ENCODE measurements at places on chromosomes 16 and 17.

DNA sequence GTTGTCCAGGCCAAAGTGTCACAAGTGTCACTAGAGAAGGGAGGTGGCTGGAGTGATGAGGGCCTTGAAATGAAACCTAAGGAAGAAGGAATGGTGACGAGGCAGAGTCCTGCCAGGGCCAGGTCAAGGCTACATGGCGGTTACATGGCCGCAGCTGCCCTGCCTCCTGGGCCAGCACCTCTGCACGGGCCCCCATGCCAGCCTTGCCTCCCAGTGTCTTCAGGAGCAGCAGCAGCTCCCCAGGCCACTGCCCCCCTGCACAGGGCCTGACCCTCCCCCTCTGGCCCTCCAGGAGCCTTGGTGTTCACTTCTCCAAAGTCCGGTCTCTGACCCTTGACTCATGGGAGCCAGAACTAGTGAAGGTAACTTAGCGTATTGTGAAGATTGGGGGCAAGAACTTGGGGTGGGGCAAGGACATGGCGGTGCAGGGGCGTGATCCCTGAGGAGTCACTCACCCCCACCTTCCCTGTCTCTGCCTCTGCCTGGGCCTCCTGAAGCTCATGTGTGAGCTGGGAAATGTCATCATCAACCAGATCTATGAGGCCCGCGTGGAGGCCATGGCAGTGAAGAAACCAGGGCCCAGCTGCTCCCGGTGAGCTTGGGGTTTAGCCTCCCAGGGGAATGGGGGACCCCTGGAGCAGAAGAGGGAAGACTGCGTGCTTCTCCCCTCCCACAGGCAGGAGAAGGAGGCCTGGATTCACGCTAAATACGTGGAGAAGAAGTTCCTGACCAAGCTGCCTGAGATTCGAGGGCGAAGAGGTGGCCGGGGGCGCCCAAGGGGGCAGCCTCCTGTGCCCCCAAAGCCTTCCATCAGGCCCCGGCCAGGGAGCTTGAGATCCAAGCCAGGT is 4.1 kb upstream of the KCTD11 start:
- no peak for DNase-seq

DNA sequence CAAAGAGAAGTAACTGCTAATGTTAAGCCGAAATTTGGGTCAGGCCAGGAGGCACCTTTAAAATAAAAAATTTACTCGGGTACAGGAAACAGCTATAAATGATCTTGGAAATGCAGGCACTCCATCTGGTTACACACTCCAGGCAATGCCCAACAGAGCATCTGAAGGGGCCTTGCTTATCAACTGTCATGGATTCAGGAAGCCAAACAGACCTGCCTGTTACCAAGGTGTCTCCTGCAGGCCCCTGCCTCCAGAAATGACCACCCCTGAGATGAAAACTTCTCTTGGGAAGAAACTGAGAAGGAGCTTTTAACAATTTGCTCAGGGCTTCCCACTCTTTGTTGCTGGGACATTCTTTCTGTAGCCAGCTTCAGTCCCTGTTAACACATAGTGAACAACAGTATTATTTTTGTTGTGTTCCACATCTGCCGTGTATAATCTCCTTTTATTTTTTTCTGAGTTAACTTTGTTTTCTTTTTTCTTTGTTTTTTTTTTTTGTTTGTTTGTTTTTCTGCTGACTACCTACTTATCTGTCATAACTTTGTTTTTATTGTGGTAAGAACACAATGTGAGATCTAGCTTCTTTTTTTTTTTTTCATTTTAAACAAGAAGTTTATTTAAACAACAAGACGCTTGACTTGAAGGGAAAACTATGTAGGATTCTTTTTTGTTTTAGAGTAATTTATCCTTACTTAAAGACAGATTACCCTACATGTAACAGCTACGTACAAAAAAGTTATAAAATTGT is 18.7 kb upstream of the ATP5MC1 start:
- no peak for DNase-seq

DNA sequence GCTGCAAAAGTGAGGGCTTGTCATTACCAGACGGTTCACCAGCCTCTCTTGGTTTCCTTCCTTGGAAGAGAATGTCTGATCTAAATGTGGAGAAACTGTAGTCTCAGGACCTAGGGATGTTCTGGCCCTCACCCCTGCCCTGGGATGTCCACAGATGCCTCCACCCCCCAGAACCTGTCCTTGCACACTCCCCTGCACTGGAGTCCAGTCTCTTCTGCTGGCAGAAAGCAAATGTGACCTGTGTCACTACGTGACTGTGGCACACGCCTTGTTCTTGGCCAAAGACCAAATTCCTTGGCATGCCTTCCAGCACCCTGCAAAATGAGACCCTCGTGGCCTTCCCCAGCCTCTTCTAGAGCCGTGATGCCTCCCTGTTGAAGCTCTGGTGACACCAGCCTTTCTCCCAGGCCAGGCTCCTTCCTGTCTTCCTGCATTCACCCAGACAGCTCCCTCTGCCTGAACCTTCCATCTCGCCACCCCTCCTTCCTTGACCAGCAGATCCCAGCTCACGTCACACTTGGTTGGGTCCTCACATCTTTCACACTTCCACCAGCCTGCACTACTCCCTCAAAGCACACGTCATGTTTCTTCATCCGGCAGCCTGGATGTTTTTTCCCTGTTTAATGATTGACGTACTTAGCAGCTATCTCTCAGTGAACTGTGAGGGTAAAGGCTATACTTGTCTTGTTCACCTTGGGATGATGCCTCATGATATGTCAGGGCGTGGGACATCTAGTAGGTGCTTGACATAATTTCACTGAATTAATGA is 4.3 kb downstream of the ZNF768 start:
- no peak for DNase-seq

DNA sequence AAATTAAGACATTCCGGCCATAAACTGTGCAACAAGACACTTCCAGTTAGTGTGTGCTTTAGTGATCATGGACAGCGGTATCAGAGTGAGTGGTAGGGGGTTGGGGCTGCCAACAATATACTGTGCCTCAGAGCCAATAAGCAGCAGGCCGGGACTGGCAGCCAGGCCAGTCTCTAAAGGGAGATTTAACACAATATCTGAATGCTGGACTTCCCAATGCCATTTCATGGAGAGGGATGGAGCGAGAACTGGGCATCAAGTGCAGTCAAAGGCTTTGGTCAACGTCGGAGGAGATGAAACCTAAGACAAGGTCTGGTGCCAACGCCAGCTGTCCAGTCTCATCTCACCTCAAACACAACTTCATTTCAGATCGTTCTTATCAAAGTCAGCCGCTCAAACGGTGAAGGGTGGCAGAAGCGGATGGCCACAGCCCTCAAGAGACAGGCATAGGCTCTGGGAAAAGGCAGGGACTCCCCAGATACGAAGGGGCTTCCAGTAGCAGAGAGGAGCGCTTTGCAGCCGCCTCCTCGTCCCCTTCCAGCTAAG is 935 bp downstream of the USP32 start:
- DNase-seq, result peak; percentile 73

DNA sequence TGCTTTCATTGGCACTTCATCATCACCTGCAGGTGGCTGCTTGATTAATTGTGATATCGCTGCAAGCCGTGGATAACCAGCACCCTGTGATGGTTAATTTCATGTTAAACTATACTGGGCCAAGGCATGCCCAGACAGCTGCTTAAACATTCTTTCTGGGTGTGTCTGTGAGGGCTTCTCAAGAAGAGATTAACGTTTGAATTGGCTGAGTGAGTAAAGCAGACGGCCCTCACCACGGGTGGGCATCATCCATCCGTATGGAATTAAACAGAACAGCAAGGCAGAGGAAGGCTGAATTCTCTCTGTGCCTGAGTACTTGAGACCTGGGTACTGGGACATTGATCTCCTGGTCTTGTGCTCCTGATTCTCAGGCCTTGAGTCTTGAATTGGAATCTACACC is 7.1 kb upstream of the ZNF213 start:
- DNase-seq, result no peak

GRCh38 chr17:56064506-56064905 is 88.8 kb upstream of the ANKFN1 start:
- DNase-seq, result no peak

DNA sequence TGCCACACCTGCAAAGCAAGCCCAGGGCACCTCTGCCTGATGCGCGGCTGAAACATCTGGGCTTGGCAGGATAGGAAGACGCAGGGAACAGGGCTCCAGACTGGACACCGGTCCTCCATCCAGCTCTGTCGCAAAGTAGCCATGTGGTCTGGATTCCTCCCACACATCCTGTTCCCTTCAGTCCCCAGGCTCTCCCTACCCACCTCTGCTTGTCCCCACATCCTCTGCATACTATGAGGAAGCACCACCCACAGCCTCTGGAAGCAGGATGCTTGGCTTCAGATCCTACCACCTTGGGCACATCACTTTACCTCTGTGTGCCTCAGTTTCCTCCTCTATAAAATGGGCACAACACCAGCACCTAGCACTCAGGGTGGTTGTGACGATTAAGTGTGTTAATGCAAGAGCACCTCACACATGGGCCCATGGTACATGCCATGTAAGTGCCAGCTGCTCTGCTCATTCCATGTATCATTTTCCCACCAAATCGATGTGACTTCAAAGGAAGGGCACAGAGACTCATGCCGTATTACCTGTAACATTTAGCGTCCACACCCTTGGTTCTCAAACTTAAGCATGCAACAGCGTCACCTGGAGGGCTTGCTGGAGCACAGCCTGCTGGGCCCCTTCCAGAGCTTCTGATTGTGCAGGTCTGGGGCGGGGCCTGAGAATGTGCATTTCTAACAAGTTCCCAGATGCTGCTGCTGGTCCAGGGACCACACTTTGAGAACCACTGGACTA is 138.6 kb upstream of the SDK2 start:
- no peak for DNase-seq

GRCh38 chr17:12998461-12998860 is 19.4 kb downstream of the ELAC2 start:
- DNase-seq, result no peak

- DNase-seq, result no peak
Observed at GRCh38 chr17:66210208-66210574, 18.3 kb upstream of the CEP112 start.

- peak; percentile 19 for DNase-seq
Observed at GRCh38 chr17:6555331-6556120, 829 bp downstream of the PITPNM3 start.

DNA sequence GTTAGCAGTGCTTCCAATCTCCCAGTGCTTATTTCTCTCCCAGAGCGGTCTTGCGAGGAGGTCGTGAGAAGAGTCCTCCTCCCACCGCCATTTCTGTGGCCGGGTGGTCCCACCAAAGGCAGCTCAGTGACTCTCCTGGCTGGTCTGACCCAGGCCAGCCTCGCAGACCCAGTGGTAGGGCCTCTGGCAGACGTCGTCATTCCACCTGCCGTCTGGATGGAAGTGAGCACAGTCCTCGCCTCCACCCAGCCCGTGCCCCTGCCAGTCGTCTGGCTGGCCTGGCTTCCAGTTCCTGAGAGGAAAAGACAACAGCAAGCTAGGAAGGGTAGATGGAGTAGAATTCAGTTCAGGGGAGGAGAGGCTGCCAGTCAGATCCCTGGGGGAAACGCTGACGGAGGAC is 5.1 kb downstream of the CLEC10A start:
- DNase-seq, result no peak

GRCh38 chr17:10879190-10879836 is 41.4 kb upstream of the PIRT start:
- peak; percentile 11 for DNase-seq

DNA sequence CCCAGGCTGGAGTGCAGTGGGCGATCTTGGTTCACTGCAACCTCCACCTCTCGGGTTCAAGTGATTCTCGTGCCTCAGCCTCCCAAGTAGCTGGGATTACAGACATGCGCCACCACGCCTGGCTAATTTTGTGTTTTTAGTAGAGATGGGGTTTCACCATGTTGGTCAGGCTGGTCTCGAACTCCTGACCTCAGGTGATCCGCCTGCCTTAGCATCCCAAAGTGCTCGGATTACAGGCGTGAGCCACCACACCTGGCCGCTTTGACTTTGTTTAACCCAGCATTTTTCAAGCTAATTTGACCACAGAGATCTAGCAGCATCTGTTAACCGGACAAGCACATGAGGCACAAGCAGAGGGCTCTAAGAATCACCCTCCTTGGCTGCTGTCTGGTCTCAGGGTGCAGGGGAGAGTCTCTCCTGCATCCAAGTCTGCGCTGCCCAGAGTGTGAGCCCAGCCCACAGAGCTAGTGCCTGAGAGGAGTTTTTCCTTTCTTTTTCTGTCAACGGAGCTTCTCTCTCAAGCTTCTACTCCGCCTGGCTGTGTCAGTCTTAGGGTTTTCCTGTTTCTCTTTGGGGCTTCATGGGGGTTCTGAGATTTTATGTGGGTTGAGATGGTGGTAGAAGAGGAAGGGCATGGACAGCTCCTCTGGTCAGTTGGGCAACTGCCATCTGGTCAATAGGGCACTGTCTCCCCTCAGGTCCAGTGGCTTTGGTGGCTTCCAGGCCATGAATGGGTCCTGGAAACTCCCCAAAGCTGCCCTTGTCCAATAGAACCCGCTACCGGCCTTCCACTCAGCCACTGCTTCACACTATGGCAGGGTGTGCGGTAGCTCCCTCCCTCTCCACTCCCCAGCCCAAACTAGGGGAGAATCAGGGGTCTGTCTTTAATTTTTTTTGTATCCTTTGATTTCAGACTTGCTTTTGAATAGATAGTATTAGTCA is 59.6 kb downstream of the TNFRSF13B start:
- DNase-seq, result no peak

GRCh38 chr17:7997186-7997585 is 5.2 kb upstream of the GUCY2D start:
- DNase-seq, result peak; percentile 22

GRCh38 chr16:72878301-72879269 is 169.3 kb downstream of the ZFHX3 start:
- DNase-seq, result no peak

GRCh38 chr16:88549671-88550245 is 20.4 kb upstream of the ZC3H18 start:
- no peak for DNase-seq

- no peak for DNase-seq
Observed at GRCh38 chr17:60802377-60802776, 124.7 kb downstream of the BCAS3 start.

GRCh38 chr17:73343739-73344454 is 32.1 kb upstream of the CDC42EP4 start:
- no peak for DNase-seq

DNA sequence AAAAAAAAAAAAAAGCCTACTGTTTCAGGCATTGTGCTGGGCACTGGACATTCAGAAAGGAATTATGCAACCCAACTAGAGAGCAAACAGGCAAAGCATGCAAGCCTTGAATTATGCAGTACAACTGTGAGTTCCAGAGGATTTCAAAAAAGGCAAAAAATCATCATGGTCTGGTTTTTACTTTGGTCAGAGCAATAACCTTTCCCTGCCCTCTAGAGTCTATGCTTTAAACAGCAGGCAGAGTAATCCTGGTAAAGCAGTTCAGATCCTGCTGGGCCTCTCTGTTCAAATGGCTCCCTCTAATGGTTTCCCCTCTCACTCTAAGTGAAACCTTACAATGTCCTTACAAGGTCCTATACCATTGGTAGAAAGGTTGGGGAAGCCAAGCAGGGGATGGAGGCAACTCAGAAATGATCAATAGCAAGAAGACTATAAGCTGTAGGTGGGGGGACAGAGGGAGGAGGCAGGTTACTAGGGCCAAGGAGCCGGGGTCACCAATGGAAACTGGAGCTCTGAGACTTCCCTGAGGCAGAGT is 4.6 kb upstream of the TAF15 start:
- DNase-seq, result peak; percentile 91

DNA sequence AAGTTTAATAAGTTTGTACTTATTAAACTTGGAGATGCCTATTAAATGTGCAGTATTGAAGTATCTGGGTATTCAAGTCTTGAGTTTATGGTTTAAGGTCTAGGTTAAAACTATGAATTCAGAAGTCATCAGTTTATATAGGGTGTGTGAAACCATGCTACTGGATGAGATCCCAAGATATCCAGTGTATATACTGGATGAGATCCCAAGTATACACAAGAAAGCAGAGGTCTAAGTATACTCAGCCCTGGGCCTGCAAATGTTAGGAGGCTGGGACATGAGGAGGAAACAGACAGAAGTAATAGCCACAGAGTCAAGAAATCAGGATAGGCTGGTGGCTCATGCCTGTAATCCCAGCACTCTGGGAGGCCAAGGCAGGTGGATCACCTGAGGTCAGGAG is 194.4 kb upstream of the AXIN2 start:
- DNase-seq, result no peak
